GM04504 (cell line): ENCODE measurements at places on chromosomes 5 and 9.

DNA sequence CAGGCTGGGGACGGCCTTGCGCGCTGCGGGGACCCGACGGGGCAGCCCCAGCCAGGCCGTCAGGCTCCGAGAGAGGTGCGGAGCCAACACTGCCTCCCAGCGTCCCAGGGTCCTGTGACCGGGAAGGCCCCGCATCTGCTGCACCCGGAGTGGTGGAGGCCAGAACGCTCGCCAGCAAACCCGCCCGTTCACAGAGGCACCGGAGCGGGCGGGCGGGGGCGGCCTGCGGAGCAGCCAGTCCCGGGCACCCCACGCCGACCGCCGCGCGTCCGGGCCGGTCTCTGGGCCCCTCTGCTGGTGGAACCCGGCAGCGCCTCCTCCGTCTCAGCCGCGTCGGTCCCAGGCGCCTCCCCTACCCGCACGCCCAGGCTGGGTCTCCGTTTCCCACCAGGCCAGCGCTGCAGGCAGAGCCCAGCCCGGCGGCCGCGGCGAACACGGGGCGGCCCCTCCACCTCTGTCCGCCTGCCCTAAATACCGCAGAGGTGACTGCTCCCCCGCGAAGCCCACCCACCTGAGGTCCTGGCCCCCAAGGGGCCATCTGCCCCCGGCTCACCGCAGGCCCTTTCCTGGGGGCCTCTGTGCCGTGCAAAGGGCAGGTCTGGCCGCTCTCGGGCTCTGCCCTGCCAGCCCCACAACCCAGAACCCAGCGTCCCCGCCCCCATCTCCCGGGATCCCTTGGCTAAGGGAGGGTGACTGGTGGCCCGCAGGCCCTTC lies 15.9 kb downstream of the EXD3 start:
- peak; percentile 23 for DNase-seq

DNA sequence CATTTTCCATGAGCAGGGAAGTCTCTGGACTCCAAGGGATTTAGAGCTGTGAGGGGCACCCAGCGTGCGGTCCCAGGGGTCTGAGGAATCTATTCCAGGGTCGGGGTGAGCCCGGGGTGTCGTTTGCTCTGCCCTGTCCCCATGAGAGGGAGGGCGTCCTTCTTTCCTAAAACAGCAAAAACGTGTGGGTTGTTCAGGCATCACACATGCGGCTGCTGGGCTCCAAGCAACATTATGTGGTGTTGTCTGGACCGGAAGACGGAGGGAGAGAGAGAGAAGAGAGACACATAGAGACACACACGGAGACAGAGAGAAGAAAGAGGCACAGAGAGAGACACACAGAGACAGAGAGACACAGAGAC lies 42.7 kb upstream of the COL5A1 start:
- DNase-seq, result no peak

GRCh38 chr5:18216729-18217128 lies 582.5 kb downstream of the TAF11L14 start:
- no peak for DNase-seq

DNA sequence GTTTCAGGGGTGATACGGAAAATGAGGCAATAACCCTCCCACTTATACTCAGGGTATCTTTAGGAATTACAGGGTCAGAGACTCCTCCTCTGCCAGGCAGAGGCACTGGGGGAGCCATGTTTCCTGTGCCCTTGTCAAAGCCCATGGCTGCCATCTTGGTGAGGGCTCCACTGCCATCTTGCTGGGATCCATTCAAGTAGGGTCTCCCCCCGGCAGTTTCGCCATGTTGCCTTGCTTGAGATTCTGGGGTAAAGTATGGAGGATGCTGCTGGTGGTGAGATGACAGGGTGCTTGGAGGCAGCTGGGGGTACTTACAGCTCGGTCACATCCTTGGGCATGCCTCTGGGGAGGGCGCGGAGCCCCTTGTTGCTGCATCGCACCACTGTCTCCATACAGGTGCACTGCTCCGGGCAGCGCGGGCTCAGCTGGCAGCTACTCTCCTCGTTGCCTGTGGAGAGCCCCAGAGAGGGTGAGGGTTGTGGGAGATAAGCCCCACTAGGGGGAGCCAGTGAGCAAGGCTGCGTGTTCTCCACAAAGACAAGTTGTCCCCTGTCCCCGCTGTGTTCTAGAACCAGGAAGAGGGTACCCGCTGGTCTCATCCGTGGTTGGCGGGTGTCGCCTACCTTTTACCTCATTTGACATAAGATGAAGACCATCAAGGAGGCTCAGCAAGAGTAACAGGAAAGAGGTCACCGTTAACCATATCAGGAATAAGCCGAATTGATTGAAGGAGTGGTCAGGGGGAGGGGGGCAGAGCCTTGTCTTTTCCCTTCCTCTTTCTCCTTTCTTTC lies 169.0 kb upstream of the PANK3 start:
- no peak for DNase-seq

DNA sequence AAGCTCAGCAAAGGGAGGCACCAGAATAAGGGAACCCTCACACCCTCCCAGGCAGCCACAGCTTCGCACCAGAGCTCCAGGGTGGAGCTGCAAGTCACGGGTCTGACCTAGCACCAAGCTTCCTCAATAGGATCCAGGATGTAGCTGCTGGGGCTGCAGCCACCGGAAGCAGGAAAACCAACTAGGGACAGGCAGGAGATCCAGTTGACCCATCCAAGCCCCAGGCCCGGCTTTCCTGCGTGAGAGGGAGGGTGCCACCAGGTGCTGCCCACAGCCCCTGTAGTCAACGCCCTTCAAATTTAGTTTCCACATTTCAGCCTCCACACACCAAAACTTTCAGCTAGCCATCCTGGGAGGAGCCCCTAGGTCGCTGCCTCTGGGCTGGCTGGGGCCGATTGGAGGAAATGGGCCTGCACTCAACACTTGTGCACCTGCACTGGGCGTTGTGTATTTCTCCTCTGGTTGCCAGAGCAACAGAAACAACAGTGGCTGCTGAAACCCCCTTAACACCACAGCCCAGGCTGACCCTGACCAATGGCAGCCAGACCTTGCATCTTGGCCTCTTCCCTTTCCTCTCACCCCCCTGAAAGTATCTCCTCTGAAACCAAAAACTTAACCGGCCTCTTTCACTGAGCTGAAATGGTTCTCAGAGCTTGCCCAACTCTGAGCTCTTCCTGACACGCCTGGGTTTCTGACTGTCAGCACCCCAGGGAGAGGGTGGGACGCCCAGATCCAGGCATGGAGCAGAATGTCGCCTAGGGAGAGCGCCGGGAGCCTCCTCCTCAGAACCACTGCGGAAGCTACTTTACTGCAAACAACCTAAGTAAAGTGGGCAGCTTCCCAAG lies 226.5 kb upstream of the MAP3K1 start:
- DNase-seq, result no peak

DNA sequence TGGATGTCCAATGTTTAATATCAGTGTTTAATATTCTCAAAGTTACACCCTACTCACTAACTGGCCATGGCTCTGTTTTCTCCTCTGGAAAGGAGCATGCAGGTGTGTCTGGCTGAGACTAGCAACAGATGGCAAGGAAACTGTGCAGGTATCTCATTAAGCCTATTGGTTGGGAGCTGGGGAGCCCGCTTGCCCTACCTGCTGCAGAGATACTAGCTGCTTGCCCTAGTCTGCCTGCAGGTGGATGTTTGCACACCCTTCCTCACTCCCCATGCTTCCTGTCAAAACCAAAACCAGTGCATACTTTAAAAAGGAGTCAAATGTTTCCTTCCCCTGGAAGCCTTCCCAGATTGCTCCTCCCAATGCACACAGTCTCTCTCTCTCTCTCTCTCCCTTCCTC lies 228.3 kb upstream of the RASEF start:
- DNase-seq, result no peak

DNA sequence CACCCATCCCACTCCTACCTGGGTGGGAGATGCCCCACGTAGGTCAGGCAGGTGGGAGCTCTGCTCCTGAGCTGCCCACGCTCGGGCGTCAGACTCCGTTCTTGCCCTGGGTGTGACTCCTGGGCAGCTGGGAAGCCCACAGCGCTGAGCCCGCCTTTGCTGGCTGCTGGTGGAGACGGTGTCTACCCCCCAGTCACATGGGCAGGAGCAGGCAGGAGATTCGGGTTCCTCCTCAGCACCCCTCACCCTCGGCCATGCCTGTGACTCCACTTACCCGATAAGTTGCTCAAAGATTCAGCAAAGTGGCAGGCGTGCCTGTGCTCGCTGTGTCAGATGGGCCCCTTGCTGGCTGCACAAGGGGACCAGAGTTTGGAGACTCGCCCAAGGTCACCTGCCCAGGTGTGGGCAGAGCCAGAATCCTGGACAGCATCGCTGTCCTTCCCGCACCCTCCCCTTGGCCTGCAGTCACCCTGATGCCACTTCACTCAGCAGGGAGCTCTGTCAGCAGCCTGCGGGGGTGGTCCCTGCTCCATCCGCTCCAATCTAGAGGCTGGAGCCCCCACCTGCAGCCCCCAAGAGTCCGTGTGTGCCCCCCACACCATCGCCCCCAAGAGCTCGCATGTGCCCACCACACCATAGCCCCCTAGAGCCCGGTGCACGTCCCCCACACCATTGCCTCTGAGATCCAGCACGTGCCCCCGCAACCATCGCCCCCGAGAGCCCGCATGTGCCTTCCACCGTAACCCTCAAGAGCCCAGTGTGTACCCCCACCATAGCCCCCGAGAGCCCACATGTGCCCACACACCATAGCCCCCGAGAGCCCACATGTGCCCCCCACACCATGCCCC lies 4.2 kb downstream of the LCN1 start:
- no peak for DNase-seq

DNA sequence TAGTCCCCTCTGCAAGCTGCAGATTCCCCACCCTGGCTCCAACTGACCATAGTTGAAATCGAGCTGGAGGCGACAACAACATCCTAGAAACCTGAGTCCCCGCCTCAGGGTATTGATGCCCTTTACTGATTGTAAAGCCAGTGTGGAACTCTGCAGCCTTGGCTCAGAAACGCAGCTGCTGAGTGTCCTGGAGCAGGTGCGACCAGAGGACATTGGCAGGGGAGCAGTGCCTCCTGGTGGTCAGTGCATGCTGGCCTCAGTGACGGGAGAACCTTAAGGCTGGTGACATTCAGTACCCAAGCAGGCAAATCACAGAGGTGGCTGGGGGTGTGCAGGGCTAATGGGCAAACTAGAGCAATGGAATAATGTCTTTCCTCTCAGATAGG lies 20.4 kb upstream of the ZNF354B start:
- peak; percentile 6 for DNase-seq

DNA sequence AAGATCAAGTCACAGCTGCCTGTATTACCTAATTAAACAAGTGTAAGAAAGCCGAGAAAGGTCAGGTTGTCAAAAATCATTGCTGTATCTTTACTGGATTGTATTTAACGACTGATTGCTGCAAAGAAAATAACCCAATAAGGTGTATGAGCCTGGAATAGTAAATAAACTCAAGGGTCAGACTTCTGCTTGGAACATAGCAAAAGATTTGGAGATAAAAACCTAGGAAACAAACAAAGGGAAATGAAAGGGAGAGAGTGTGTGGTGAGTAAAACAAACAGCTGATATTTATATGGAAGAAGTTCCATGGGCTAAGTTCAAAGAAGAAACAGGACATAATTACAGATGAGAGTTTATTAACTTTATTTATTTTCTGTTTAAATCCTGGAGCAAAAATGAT lies 354.0 kb downstream of the TLR4 start:
- no peak for DNase-seq

- DNase-seq, result no peak
Observed at GRCh38 chr9:36399980-36400331, at the start of gene RNF38. Gene RNF38, minus strand, starts transcription at chr9:36400269. Its CDS starts 161 bp downstream, at chr9:36400108.
